ENCODE measurements at places on chromosomes 11 and 22. TPM values are rescaled to one million over a fixed set of nuclear protein-coding genes. Genes with fewer than 3 reads are reported as not detected.

Gene GRAMD1B
- polyA plus RNA-seq, result 11.7 TPM

Gene EXPH5
- 0.38 TPM for polyA plus RNA-seq

DNA sequence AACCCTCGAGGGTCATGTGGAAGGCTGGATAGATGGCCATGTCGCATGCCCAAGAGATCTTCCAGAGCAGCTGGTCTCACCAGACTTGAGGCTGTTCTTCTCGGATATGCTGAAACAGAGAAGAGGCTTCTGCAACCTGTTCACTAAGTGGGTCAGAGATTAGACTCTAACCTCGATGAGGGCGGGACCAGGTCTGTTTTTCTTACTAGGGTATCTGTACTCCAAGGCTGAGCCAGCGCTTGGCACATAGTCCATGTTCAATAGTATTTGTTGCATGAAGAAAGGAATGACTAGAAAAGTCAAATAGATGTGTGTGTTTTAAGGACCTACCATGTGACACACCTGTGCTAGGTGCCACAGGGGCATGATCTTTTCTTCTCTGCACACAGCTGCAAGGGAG is 43.6 kb downstream of the ABTB2 start:
- no peak for DNase-seq

Gene SRRD
- polyA plus RNA-seq, result 13.1 TPM

Gene MYRF
- 0.33 TPM for polyA plus RNA-seq

DNA sequence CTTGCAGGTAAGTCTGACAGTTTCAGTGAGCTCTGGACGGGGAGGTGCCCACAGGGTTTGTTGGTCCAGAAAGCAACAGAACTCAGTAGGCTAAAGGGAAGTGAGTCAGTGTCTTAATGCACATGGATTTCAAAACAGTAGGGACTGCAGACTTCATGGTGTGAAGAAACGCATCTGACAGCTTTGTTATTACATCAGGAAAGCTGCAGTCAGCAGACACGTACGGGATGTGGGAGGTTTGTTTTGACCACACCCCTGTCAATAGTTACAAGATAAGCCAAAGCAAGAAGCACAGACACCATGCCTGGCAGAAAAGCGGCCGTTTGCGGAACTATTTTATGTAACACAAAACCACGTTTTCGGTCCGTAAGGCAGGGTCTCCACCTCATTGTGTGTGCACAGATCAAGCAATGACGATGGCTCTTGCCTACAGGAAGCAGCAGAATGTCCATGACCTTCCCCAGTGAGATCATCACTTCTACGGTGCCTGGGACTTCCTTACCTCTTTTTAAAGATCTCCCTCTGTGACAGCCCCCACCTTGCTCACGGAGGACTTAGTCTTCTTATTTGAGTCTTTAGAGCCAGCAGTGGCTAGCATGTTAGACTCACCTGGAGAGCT is 58.2 kb upstream of the FTH1 start:
- DNase-seq, result peak; percentile 86
